Hypothalamus (tissue), 51 donors: ENCODE measurements at places on chromosomes 12 and 14.

GRCh38 chr12:6334940-6335450 lies 6.9 kb downstream of the TNFRSF1A start:
- no peak for DNase-seq

DNA sequence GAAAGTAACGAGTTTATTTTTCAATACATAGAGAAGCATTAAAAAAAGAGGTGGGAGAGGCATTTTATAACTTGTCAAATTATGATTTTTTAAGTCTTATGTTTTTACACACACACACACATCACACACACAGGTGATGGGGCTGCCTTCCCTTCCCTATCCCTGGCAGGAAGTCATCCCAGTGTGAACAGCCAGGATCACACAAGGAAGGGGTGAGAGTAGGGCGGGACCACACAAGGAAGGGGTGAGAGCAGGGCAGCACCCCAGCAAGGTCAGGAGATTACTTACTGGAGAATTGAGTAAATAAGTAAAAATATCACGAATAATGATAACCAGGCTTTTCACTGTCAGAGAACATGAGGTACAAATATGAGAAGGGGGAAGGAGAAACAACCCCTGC lies 372.6 kb downstream of the SEC23A start:
- DNase-seq, result no peak

DNA sequence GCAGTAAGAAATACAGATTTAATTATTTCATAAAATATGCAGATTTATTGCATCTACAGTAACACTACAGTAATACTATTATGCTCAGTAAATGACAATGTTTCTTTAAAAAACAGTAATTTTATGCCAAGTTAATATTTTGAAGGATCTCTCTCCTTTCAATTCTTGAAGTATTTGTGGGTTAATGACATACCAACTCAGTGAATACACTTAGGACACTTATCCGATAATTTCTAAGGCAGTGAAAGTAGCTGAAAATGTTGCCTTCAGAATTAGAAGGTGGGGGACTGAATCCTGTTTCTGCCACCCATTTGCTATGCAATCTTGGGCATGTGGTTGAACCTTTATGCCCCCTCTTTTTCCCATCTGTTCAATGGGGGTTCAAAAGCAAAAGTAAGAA lies 24.8 kb upstream of the IFNG-AS1 start:
- no peak for DNase-seq

DNA sequence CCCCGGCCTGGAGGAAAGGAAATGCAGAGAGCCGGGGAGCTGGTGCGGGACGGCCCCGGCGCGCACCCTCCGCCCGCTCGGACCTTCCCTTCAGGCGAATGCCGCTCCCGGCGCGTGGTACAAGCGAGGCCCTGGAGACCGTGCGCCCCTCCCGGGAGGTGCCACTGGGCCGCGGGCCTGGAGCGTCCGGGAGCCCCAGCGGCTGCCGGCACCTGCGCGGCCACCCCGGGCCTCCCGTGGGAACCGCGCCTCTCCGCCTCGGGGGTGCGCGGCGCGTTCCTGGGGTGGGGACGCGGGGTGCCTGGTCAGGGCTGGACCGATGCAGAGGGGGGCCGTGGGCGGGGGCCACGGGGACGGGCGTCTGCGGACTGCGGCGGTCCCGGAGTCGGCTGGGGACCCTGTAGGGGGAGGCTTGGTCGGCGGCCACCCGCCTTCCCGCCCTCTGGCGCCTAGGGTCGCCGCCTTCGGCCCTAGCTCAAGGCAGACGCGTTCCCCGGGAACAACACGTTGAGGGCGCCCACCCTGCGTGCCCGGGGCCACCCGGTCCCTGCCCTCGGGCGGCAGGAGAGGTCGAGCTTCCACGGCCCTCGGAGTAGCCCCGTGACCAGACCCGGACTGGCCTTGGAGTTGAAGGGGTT lies 599 bp downstream of the PAPLN start:
- no peak for DNase-seq

GRCh38 chr12:76025601-76026575 lies 5.7 kb downstream of the PHLDA1 start:
- DNase-seq, result no peak

GRCh38 chr12:128163086-128163485 lies 103.9 kb upstream of the TMEM132C start:
- no peak for DNase-seq

DNA sequence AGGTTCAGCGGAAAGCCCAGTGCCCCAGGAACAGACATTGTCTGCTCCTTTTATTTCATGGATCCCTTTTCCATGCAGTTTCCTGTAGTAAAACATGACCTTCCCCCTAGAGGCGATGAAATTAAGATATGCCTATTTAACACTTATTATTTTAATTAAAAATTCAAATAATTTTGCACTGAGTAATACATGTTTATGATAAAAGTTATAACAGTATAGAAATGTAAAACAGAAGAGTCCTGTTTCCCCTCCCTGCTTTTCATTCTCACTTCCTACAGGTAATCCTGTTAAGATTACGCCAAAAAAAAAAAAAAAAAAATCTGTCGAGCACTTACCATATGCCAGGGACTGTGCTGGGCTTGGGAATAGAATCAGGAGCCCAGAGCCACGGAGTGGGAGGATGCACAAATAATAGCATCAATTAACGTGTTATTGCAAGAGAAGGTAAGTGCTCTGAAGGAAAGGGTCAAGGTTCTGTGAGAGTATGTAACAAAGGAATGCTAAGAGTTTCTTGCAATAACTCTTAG lies 830 bp upstream of the LPCAT3 start:
- DNase-seq, result no peak
